SJSA1 (cell line): ENCODE measurements at places on chromosomes 3 and 15.
A peak's percentile ranks its signal among the peaks of the same experiment; 100 is the strongest.

DNA sequence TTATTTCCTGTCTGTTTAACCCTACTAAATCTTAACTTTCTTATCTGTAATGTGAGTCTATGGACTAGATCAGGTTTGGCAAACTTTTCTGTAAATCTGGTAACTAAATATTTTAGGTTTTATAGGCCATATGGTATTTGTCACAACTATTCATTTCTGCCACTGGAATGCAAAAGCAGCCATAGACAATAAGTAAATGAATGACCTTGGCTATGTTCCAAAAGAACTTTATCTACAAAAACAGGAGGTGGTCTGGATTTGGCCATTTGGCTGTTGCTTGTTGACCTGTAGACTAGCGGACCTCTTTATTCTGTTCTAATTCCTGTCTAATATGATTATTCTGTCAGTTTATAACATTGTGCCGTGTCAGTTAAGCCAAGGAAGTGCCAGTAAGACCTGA is 314.2 kb downstream of the LPP start:
- peak; percentile 48 for DNase-seq

- no peak for DNase-seq
These were observed 102.7 kb downstream of the VPS8 start for GRCh38 chr3:184914628-184915027.

GRCh38 chr15:92161039-92161670 is 232.5 kb upstream of the ST8SIA2 start:
- no peak for DNase-seq

GRCh38 chr3:18086078-18086477 is 339.1 kb downstream of the SATB1 start:
- no peak for DNase-seq

DNA sequence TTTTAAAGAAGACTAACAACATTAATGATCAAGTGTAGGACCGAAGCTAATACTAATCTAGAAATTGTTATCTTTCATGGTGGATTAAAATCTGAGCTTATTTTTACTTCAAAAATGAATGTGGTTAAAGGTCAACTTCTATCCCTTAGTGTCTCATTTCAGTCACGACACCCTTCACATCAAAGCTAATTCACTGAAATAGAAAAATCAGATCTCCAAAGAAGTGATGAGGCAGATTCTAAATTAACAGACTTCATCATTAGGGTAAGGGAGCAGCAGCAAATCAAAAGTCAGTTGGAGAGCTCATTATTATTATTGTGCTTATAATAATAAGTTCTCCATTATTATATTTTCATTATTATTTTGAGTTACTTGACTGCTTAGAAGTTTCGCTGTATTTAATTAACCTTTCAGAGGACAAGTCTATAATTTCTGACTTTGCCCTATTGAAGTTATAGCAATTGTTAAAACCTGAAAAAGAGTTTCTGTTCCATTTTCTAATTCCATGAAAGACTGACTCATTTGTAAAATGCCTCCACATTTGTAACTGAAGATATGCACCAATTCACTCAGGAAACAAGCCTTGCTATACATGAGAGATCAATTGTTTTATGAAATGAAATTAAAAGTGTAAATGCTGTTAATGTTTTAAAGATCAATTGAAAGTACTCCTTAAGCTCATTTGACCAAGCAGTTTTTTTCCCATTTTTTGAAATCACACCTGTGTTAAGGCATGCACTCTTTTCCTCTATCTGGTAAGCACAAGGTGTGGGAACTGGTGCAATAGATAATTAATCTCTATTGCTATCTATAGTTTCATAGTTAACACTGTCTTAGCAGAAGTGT is 23.1 kb upstream of the CMC1 start:
- no peak for DNase-seq

- DNase-seq: no peak
These were observed 37.1 kb downstream of the SLC12A8 start for GRCh38 chr3:125175295-125176078.
